Naive thymus-derived CD8-positive, alpha-beta T cell (primary cell): ENCODE measurements at places on chromosomes 7 and 10. TPM values are rescaled to one million over a fixed set of nuclear protein-coding genes. Genes with fewer than 3 reads are reported as not detected.

DNA sequence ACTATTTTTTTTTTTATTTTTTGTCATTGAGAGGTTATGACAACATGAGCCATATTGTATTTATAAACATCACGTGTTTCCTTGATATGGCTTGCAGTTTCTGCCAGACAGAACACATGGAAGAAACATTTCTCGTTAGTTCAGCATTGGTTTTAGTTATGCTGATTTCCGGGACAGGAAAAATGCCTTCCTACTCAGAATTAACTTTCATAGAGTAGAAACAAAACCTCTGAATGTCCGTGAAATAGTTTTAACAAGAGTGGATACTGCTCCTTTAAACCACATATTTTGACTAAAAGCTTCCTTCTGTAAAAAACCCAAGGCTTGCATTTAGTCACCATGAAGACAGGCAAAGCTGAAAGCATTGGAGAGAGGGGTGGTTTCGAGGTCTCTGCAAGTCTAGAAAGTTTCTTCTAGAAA is 240.4 kb downstream of the KIAA1217 start:
- H3K36me3 ChIP-seq = no peaks in the 10 kb centered on the region
- no peak overlapping the region for H3K4me3 ChIP-seq

- no peak overlapping the region for H3K4me3 ChIP-seq
- peak; percentile 69 for DNase-seq
- H3K27me3 ChIP-seq = peaks cover 19% of the 10 kb centered on the region
- no peak overlapping the region for H3K27ac ChIP-seq
Measured at GRCh38 chr10:97914837-97915211, 65.2 kb downstream of the GOLGA7B start.

- DNase-seq = no peak
Measured at GRCh38 chr7:124459101-124460055, 306.2 kb downstream of the GPR37 start.

GRCh38 chr10:36114141-36114540 is 472.0 kb upstream of the FZD8 start:
- no peak overlapping the region for H3K4me3 ChIP-seq
- no peaks in the 10 kb centered on the region for H3K27me3 ChIP-seq
- H3K4me1 ChIP-seq = no peaks in the 10 kb centered on the region
- no peak for DNase-seq
- no peak overlapping the region for H3K27ac ChIP-seq

DNA sequence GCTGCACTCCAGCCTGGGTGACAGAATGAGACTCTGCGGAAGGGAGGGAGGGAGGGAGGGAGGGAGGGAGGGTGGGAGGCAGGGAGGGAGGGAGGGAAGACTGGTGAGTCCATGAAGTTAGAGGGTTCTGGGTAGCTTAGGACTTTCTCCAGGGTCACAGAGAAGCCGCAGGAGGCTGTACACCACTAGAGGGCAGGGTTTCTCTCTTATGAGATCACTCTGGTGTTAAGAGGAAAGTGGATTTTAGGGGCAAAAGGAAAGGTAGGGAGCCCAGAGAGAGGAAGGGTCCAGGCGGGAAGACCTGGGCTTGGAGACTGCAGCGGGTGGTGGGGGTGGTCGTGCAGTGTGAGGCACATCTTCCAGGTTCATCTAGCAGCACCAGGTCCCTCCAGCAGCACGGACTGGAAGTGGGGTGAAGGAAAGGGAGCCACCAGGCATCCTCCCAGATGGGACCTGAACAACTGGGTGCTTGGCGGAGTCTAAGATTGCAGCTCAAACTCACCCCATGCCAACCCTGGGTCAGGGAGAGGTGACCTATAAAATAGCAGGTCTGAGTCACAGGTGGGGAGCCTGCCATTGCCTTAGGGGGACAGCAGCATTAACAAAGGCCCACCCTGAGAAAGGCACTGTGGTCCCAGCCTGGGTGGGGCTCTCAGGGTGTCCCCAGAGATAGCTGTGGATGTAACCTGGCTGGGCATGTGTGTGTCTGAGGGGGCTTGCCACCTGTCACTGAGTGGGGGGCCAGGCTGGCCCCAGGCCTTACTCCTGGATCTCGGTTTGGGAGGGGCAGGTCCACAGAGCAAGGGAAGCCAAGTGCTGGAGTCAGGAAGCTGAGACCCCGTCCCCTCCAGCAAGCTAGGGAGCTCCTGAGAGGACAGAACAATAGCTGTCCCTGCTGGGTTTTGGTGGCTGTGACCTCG is 48.5 kb upstream of the SLC29A3 start:
- peaks cover 4% of the 10 kb centered on the region for H3K4me1 ChIP-seq
- H3K27ac ChIP-seq = no peak overlapping the region
- no peaks in the 10 kb centered on the region for H3K27me3 ChIP-seq
- DNase-seq = no peak

The OR6B1 gene
- polyA plus RNA-seq = not detected

The TMEM178B gene
- not detected for polyA plus RNA-seq

The CARD11 gene
- polyA plus RNA-seq = 18.9 TPM

DNA sequence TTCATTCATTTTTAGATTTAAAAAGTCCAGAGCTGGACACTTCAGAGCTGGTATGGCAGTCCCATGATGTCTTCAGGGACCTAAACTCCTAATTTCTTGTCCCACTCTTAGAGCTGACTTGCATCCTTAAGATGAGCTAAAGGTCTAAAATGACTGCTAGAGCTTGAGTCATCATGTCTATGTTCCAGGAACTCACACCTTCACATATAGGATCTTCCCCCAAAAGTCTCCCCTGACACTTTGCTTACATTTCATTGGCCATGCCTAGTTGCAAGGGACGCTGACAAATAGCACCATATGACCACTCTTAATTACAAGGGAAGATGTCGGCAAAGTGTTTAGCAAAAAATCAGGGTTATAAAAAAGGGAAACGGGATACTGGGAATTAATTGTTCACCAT is 10.4 kb upstream of the AOAH start:
- H3K4me1 ChIP-seq = peaks cover 36% of the 10 kb centered on the region
- no peak overlapping the region for H3K4me3 ChIP-seq
- H3K27ac ChIP-seq = no peak overlapping the region
- no peak for DNase-seq
- H3K36me3 ChIP-seq = peaks cover 4% of the 10 kb centered on the region

The NKX1-2 gene
- polyA plus RNA-seq = not detected

GRCh38 chr10:23174977-23175512 is 17.1 kb upstream of the PTF1A start:
- no peak overlapping the region for H3K4me3 ChIP-seq
- peaks cover 7% of the 10 kb centered on the region for H3K36me3 ChIP-seq
- no peak overlapping the region for H3K27ac ChIP-seq
- peaks cover 3% of the 10 kb centered on the region for H3K4me1 ChIP-seq
- DNase-seq = no peak

GRCh38 chr7:99296471-99296870 is 23.8 kb downstream of the MYH16 start:
- no peaks in the 10 kb centered on the region for H3K4me1 ChIP-seq
- H3K27ac ChIP-seq = no peak overlapping the region
- no peaks in the 10 kb centered on the region for H3K27me3 ChIP-seq
- no peak overlapping the region for H3K4me3 ChIP-seq

GRCh38 chr7:20282959-20283358 is 47.7 kb upstream of the ITGB8 start:
- no peak overlapping the region for H3K27ac ChIP-seq
- H3K4me3 ChIP-seq = no peak overlapping the region
- no peaks in the 10 kb centered on the region for H3K36me3 ChIP-seq
- no peaks in the 10 kb centered on the region for H3K4me1 ChIP-seq
- H3K27me3 ChIP-seq = no peaks in the 10 kb centered on the region
- no peak for DNase-seq

DNA sequence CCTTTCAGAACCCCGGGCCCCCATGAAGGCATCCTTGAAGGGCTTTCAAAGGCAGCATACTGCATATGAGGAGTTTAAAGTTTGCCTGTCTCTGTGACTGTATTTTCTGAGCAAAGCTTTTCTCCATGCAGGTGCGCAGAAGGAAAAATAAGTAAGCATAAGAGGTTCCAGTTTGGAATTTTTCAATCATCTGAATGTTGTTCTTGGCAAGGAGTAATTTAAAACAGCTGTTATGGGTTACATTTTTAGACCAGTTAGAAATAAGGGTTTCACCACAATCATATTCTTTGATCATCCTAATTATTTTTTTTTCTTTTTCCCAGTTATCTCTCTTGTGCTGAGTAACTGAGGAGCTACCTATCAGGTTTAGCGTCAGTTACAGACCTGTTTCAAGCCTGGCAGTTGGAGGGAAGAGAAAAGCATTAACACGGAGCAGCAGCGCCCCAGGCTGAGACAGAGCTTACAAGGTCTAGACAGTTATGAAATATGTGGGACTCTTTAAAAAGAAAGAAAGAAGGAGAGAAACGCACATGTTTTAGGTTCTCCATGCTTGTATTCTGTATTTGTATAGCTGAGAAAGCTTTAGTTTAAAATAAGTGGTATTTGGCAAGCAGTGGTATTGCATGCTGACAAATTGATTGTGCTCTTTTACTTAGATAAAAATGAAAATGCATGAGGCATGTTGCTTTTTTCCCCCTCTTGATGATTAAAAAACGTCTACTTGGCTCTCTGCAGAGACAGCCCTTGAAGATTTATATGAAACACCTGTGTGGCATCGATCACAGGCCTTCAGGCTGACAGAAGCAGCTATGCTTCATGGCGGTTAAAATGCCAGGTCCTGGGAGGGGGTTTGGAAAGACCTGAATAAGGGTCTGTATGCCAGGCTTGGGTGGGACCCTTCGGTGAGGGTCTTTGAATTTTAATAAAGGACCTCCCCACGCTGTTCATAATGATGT is 157.6 kb downstream of the GRK5 start:
- H3K4me1 ChIP-seq = peaks cover 26% of the 10 kb centered on the region
- no peaks in the 10 kb centered on the region for H3K27me3 ChIP-seq
- DNase-seq = no peak
- no peaks in the 10 kb centered on the region for H3K36me3 ChIP-seq
- H3K4me3 ChIP-seq = no peak overlapping the region

DNA sequence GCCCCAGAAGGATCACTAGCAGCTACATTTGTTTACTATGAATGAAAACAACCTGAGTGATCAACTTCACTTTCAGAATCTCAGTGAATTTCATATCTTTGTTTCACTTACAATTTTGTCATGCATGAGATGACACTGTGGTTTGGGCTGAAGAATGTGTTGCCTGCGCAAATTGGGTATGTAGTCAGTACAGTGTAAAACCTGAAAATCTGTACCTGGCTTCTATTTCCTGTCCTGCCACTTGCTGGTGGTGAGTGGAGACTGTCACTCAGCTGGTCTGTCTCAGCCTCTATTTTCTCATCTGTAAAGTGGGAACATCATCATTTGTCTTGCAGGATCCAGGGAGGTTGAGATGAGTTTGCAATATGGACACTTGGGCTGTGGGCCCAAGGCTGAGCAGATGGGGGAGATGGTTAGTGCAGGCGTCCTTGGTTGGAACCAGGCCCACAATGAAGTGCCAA is 118.0 kb downstream of the WDFY4 start:
- H3K36me3 ChIP-seq = peaks cover 4% of the 10 kb centered on the region
- no peak overlapping the region for H3K27ac ChIP-seq

The SPAG6 gene
- not detected for polyA plus RNA-seq

GRCh38 chr7:47389923-47390630 is 191.8 kb downstream of the TNS3 start:
- H3K27ac ChIP-seq = no peak overlapping the region
- no peaks in the 10 kb centered on the region for H3K36me3 ChIP-seq
- peaks cover 32% of the 10 kb centered on the region for H3K27me3 ChIP-seq
- no peak overlapping the region for H3K4me3 ChIP-seq

The TEX47 gene
- polyA plus RNA-seq = not detected

The EVX1 gene
- not detected for polyA plus RNA-seq

DNA sequence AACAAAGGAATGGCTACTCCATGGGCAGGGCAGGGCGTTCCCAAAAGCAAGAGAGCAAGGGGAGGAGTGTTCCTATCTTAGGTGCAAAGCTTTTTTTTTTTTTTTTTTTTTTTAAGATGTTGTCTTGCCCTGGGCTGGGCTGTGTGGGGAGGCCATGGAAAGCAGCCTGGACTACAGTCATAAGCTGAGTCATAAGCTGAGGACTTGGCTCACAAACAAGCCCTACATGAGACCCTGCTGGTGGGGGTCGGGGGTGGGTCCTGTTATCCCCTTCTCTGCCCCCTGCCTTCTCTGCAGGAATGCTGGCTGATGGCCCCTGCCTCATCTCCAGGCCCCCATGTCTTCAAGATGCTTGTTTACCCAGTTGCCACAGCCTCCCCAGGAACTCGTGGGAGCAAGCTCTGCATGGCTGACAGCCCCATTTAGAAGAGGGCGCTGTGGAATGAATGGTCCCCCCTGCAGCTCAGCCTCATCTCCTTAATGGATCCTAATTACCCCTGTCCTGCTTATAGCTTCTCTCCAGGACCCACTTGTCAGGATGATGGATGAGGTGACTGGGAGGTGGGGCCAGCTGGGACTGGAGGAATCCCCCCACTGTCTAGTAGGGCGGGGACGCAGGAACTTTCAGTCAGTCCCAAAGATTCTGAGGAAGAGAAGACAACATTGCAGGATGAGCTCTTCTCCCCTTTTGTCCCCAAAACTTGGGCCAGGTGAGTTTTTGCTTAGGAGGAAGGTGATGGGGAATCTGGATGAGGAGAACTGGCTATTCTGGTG is 340.8 kb upstream of the PODXL start:
- H3K27ac ChIP-seq = no peak overlapping the region
- no peaks in the 10 kb centered on the region for H3K4me1 ChIP-seq
- DNase-seq = no peak
- H3K36me3 ChIP-seq = no peaks in the 10 kb centered on the region
- peaks cover 7% of the 10 kb centered on the region for H3K27me3 ChIP-seq

GRCh38 chr10:43313901-43314300 is 47.0 kb upstream of the RASGEF1A start:
- no peak for DNase-seq
- H3K27me3 ChIP-seq = peaks cover 2% of the 10 kb centered on the region
- peaks cover 28% of the 10 kb centered on the region for H3K4me1 ChIP-seq
- H3K27ac ChIP-seq = no peak overlapping the region

- no peaks in the 10 kb centered on the region for H3K36me3 ChIP-seq
- H3K27ac ChIP-seq = no peak overlapping the region
- H3K27me3 ChIP-seq = no peaks in the 10 kb centered on the region
- DNase-seq = no peak
- peaks cover 3% of the 10 kb centered on the region for H3K4me1 ChIP-seq
Measured at GRCh38 chr10:88805361-88805760, 2.8 kb downstream of the LIPM start.

The GIMAP8 gene
- polyA plus RNA-seq = 25.9 TPM

The PLXNA4 gene
- 0.27 TPM for polyA plus RNA-seq

DNA sequence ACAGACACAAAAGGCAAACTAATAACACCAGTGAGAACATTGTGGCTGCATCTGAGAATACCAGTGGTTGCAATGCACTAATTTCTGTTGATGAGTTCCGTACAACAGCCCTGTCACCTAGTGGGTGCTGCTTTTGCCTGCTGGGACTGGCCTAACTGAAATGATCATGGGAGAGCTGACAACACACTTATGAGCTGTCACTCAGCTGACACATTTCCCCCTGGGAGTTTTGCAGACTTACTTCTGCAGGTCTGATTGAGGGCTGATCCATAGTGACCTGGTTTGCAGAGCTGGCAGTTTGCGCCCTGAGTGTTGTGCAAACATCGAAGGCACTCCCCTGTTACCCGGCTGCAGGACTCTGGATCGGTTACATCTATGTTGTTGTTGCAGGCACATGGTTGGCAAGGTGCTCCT is 60.6 kb upstream of the LAMB1 start:
- no peak overlapping the region for H3K4me3 ChIP-seq
- H3K27ac ChIP-seq = no peak overlapping the region
- no peak for DNase-seq
- no peaks in the 10 kb centered on the region for H3K27me3 ChIP-seq
- H3K36me3 ChIP-seq = peaks cover 4% of the 10 kb centered on the region

The FGL2 gene
- polyA plus RNA-seq = 3.1 TPM

GRCh38 chr7:155925682-155926081 is 113.4 kb upstream of the SHH start:
- peaks cover 13% of the 10 kb centered on the region for H3K27me3 ChIP-seq
- H3K27ac ChIP-seq = no peak overlapping the region
- no peaks in the 10 kb centered on the region for H3K4me1 ChIP-seq
- no peaks in the 10 kb centered on the region for H3K36me3 ChIP-seq
- no peak for DNase-seq
- H3K4me3 ChIP-seq = no peak overlapping the region

The NT5C3A gene
- 48.3 TPM for polyA plus RNA-seq
